ENCODE measurements at places on chromosomes 11 and 22. TPM values are rescaled to one million over a fixed set of nuclear protein-coding genes. Genes with fewer than 3 reads are reported as not detected.
A peak's percentile ranks its signal among the peaks of the same experiment; 100 is the strongest.

DNA sequence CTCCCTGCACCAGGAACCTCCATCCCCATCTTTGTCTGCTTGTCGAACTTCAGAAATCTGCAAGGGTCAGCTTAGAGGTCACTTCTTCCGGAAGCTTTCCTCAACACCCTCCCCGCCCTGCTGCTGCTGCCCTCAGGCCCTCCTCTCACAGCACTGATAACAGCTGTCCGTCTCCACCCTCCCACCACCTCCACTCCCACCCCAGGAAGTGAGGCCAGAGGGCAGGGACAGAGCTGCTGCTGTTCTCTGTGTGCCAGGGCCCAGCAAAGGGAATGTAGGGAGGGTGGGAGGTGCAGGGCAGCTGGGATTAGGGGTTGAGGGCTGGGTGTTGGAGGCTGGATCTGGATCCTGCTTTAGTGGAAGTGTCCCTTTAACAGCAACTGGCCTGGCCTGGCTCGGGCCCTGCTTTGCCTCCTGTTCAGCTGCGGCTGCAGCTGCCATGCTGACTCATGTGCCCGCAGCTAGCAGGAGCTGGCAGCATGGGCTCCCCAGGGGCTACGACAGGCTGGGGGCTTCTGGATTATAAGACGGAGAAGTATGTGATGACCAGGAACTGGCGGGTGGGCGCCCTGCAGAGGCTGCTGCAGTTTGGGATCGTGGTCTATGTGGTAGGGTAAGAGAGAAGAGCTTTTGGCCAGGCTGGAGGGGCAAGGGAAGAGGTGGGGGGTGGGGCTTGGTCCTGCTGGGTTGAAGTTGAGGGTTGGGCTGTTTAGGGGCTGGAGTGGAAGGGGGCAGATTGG is at the start of gene P2RX6:
Gene P2RX6, plus strand, starts transcription at position 440 of the 740 bp plus-strand sequence. Its CDS starts 10 bp downstream, at position 450.
- peak within 1 kb of the TSS; percentile 34 for H3K4me3 ChIP-seq
- peak within 1 kb of the TSS; percentile 37 for H3K27ac ChIP-seq
- peak; percentile 68 for DNase-seq
- H3K4me1 ChIP-seq: peaks cover 9% of the 10 kb centered on the region
- no peaks in the 10 kb centered on the region for H3K27me3 ChIP-seq

- H3K36me3 ChIP-seq: no peaks in the 10 kb centered on the region
- H3K4me1 ChIP-seq: peaks cover 6% of the 10 kb centered on the region
- H3K27me3 ChIP-seq: no peaks in the 10 kb centered on the region
- H3K4me3 ChIP-seq: peak overlapping the region; percentile 24
- DNase-seq: peak; percentile 95
Measured at GRCh38 chr11:355581-356458, 13.5 kb upstream of the B4GALNT4 start.

GRCh38 chr11:126837581-126837980 is 163.0 kb downstream of the KIRREL3 start:
- H3K27me3 ChIP-seq: no peaks in the 10 kb centered on the region
- no peak overlapping the region for H3K27ac ChIP-seq
- H3K4me1 ChIP-seq: no peaks in the 10 kb centered on the region
- no peaks in the 10 kb centered on the region for H3K36me3 ChIP-seq
- no peak overlapping the region for H3K4me3 ChIP-seq
- DNase-seq: no peak

GRCh38 chr11:56705784-56706396 is 7.0 kb downstream of the OR9G1 start:
- DNase-seq: no peak
- no peaks in the 10 kb centered on the region for H3K36me3 ChIP-seq
- H3K4me1 ChIP-seq: no peaks in the 10 kb centered on the region
- H3K27me3 ChIP-seq: no peaks in the 10 kb centered on the region
- no peak overlapping the region for H3K4me3 ChIP-seq
- no peak overlapping the region for H3K27ac ChIP-seq

DNA sequence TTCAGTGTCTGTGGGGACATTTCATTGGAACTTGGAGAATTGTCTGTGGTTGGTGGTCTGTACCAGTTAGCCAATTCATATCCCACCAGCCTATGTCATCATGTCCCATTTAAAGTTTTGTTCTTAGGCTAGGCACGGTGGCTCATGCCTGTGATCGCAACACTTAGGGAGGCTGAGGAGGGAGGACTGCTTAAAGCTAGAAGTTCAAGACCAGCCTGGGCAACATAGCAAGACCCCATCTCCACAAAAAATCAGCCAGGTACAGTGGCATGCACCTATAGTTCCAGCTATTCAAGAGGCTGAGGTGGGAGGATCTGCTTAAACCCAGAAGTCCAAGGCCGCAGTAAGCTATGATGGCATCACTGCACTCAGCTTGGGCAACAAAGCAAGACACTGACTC is 55.6 kb upstream of the CCND1 start:
- no peaks in the 10 kb centered on the region for H3K27me3 ChIP-seq
- no peak overlapping the region for H3K4me3 ChIP-seq
- DNase-seq: no peak
- H3K27ac ChIP-seq: no peak overlapping the region
- H3K36me3 ChIP-seq: no peaks in the 10 kb centered on the region

DNA sequence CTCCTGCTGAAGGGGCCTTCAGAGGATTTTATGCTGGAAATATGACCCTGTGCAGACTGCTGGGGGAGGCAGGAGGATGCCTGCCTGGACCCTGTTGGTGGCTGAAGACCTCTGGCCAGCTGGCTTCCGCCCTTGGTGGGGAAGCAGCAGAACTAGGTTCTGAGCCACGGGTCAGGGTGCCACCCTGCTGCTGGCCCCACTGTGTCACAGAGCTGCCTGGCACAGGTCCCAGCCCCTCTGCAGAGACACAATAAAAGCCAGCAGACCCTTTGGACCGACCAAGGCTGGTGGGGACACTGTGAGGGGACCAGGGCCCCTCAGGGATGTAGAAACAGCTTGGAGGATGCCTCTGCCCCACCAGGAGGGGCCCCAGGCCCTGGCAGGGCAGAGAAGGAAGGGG is 6.9 kb upstream of the SREBF2 start:
- DNase-seq: no peak
- no peak overlapping the region for H3K27ac ChIP-seq
- H3K27me3 ChIP-seq: no peaks in the 10 kb centered on the region
- H3K4me3 ChIP-seq: no peak overlapping the region
- H3K36me3 ChIP-seq: no peaks in the 10 kb centered on the region
- peaks cover 7% of the 10 kb centered on the region for H3K4me1 ChIP-seq

Gene VSIG10L2
- total RNA-seq: not detected

DNA sequence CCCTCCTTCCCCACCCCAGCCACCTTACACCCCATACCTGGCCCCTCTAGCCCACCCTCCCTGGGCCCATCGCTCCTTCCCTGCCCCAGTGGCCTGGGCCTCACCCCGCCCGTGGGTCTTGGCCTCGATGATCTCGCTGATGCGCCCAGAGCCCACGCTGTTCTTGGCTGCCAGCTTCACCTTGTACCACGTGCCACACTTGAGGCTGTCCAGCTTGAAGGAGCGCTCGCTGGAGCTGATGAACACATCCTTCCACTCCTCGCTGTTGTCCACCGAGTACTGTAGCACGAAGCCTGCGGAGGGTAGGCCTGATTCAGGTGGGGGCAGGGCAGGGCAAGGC is 110.1 kb downstream of the CEP164 start:
- H3K4me3 ChIP-seq: no peak overlapping the region
- H3K27ac ChIP-seq: no peak overlapping the region
- H3K4me1 ChIP-seq: no peaks in the 10 kb centered on the region
- no peaks in the 10 kb centered on the region for H3K36me3 ChIP-seq
- DNase-seq: no peak

GRCh38 chr11:128726458-128727139 is 32.7 kb downstream of the FLI1 start:
- H3K4me1 ChIP-seq: peaks cover 8% of the 10 kb centered on the region
- no peaks in the 10 kb centered on the region for H3K27me3 ChIP-seq

Gene ANO1
- total RNA-seq: 8.3 TPM

DNA sequence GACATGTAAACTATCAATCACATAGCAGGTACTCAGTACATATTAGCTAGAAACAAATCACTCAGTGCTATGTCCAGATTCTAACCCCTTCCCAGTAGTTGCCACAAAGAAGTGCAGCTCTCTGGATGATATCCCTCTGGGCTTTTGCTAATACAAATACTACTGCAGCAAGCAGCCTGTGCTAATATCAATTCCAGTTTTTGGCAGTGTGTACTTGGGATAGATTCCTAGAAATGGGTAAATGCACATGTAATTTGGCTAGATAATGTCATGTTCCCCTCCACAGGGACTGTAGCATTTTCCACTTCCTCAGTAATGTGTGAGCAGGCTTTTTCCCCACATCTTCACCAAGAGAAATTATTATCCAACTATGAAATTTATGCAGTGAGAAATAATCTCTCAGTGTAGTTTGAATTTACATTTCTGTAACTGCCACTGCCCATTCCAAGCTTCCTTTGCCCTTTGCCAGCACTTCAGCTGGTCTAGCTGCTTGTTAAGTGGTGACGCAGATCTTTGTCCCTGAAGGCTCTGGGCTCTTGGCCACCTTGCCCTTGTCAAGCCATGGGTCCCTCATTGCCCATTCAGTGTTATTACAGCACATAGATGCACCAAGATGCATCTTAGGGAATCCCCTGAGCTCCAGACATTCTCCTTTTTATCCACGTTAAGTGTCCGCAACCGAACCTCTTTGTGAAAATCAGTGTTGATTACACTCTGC is 107.1 kb upstream of the CLPB start:
- H3K36me3 ChIP-seq: no peaks in the 10 kb centered on the region
- H3K4me1 ChIP-seq: no peaks in the 10 kb centered on the region
- no peaks in the 10 kb centered on the region for H3K27me3 ChIP-seq
- DNase-seq: no peak

DNA sequence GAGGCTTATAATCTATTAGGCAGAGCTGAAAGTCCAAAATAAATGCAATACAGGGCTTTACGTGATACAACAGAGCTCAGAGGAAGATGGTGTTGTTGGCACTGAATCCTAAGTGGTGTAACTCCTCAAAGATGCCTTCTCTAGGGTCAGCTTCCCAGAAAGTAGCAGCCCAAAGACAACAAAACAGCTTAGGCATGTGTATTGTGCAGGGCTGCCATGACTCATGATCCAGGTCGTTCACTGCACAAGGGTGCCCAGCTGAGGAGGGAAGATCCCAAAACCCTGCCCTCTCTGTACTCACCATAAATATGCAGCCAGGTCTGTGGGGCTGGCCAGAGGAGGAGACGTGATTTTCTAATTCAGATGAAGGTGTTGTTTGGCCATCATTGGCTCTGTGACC is 59.4 kb upstream of the NNMT start:
- H3K4me1 ChIP-seq: no peaks in the 10 kb centered on the region
- no peaks in the 10 kb centered on the region for H3K36me3 ChIP-seq
- H3K4me3 ChIP-seq: no peak overlapping the region
- H3K27ac ChIP-seq: no peak overlapping the region
- no peaks in the 10 kb centered on the region for H3K27me3 ChIP-seq

Gene LMO1
- not detected for total RNA-seq

DNA sequence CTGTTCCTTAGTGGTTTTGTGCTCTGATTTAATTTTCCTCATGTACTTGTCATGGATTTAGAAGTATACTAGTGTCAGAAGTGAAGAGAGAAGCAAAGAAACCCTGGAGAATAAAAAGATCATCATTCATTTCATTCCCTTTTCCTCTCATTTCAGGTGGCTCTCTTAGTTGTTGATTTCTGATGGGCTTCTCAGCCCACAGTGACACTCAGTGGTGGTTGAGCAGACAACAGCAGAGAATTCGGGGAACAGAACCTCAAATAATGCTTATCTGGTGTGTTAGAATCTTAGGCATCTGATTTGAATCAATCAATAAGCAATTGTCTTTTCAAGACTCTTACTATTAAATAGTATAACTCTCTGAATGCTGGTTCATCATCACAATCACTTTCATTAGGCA is 1289.4 kb downstream of the FAM181B start:
- no peak overlapping the region for H3K4me3 ChIP-seq
- H3K36me3 ChIP-seq: no peaks in the 10 kb centered on the region
- no peak for DNase-seq

DNA sequence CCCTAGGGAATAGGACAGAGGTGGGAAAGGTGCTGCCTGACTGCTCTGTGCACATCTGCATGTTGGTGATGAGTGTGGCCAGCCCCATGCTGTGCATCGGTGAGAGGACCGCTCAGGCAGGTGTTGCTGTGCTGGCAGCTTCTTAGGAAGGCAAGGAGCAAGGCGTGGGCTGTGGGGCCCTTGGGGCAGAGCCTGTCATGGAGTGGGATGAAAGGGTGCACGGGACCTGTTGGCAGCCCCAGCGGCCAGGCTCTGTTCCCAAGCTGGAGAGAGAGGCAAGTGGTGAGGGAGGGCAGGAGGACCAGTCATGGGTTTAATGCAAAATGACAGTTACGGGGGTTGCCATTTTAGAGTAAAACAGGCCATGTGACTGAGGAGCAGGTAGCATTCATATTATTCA is 78.3 kb downstream of the ZBTB16 start:
- H3K4me3 ChIP-seq: no peak overlapping the region
- no peaks in the 10 kb centered on the region for H3K36me3 ChIP-seq
- H3K27me3 ChIP-seq: no peaks in the 10 kb centered on the region
- no peak for DNase-seq
- H3K4me1 ChIP-seq: peaks cover 5% of the 10 kb centered on the region

DNA sequence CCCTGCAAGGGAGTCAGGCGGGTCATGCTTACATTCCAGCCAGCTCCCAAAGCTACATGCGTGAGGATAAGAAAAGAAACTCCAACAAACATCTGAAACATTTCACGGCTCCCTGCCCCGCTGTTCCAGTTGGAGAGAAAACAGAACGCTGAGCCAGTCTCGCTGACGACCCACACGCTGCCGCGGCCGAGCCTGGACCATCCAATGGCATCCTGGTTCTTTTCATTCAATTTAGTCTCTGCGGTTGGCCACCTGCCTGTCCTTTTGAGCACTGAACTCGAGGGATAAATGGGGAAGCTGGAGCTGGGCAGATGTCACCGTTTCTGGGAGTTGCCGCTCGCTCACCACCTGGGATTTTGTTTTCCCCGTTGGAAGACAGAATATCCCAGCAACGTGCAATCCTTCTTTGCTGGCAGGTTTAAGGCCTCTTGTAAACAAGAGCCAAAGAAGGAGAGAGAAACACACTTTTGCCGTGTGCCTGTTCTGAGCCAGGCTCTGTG is 45.3 kb upstream of the SHISAL1 start:
- H3K27ac ChIP-seq: no peak overlapping the region
- H3K4me3 ChIP-seq: no peak overlapping the region
- no peak for DNase-seq
- H3K27me3 ChIP-seq: no peaks in the 10 kb centered on the region
- no peaks in the 10 kb centered on the region for H3K36me3 ChIP-seq
- H3K4me1 ChIP-seq: no peaks in the 10 kb centered on the region

DNA sequence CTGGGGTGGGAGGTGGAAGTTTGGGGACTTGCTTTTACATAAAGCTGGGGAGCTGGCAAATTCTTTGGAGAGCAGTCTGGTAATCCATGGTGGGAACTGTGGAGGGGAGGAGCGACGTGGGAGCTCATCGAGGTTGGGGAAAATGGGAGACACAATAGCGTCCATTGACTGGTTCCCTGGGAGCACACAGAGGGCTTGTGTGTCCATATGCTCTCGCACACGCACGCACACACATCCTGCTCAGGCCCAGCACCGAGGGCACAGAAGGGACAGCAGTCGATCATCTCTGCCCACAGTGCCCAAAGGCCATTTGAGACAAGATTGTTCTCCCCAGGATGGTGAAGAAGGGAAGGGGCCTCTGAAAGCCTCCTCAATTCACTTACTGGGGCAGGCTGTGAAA is 53.7 kb downstream of the FBXO7 start:
- DNase-seq: no peak
- no peak overlapping the region for H3K27ac ChIP-seq
- no peaks in the 10 kb centered on the region for H3K36me3 ChIP-seq
- no peak overlapping the region for H3K4me3 ChIP-seq

Gene RAB36
- 0.98 TPM for total RNA-seq

GRCh38 chr11:132595711-132596134 is 936.6 kb downstream of the OPCML start:
- H3K27me3 ChIP-seq: no peaks in the 10 kb centered on the region
- no peaks in the 10 kb centered on the region for H3K36me3 ChIP-seq
- no peak overlapping the region for H3K27ac ChIP-seq
- no peak overlapping the region for H3K4me3 ChIP-seq

- no peaks in the 10 kb centered on the region for H3K36me3 ChIP-seq
- no peak for DNase-seq
- no peak overlapping the region for H3K4me3 ChIP-seq
Measured at GRCh38 chr11:36427079-36427478, 83.0 kb downstream of the TRAF6 start.

Gene SCGB1C1
- total RNA-seq: not detected
